ENCODE measurements at places on chromosomes 3 and 15. TPM values are rescaled to one million over a fixed set of nuclear protein-coding genes. Genes with fewer than 3 reads are reported as not detected.

DNA sequence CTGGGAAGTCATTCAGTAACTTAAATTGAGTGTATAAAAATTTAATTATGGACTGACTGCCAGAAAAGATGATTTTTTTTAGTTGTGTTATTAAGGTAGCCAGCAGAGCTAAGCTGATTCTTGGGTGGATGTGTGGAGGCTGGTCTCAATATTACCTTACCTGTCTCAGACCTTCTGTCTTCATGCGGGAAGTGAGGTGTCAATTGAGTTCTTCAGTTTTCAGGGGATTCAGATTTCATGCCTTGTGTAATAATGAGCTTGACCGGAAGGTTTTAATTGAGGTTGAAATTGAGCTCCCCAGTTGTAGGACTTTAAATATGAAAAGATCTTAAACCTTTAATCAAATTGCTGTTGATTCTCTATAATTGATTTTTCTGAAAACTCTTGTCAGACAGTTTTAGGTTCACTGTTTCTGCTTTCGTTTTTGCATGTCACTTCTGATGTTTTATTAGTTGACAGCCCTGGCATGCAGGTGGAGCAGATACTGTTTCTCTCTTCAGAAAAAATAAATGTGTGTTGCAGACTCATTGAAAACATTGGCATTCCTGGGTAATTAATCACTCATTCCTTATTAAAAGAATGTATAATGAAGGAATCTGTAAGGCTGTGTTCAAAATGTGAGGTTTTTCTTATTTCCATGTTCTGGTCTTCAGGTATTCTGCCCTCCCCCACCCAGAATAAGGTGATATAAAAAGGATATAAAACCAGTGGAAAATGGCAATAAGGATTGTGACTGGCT, 54.5 kb downstream of the PSMD6 start:
- ATAC-seq, result peak; percentile 9

DNA sequence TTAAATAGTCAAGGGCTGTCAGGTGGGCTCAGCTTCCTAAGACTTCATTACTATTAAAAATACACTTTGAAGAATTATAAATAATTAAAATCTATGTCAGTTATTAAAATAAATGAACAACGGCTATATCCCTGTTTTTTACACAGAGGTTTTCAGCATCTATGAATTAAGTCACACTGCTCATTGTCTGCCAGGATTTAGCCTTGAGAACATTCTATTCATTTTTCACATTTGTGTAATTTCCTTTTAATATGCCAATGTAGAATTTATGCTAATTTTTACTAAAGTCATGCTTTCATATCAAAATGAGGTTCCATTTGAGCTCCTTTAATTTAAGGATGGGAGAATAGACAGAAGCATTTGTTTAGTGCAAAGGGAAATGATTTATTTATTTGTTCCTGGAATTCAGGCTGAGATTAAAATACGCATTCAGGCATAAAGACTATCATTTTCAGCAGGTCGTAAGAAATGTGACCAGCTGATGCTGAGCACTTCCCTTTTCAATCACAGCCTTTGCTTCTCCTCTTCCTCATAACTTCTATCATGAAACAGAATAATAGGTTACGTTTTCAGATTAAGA, 345.1 kb downstream of the MFSD1 start:
- no peak for ATAC-seq

The SNTN gene
- not detected for total RNA-seq

DNA sequence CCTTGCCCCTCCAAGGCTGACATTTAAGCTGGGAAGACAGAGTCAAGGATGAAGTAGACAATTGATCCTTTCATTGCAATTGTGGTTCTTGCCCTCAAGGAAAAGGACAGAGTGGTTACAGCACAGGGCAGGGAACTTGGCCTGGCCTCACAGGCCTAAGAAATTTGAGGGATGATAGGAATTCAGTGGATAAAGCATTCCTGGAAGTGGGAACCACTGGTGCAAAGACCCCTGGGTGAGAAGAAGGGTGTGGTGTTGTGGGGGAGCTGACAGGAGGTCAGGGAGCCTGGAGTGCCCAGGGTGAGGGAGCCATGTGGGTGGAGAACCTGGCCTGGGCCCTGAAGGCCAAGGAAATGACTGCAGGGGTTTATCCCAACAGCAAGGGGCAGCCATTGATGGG, 287.4 kb downstream of the UACA start:
- no peak for ATAC-seq

The GBE1 gene
- total RNA-seq, result 64.4 TPM

Measured in activated T-helper 17 cell treated with anti-CD3 and anti-CD28 coated beads, Interleukin-2, amount 50 U/mL, for 72 hours (primary cell).